ENCODE measurements at places on chromosomes 7 and 10.

DNA sequence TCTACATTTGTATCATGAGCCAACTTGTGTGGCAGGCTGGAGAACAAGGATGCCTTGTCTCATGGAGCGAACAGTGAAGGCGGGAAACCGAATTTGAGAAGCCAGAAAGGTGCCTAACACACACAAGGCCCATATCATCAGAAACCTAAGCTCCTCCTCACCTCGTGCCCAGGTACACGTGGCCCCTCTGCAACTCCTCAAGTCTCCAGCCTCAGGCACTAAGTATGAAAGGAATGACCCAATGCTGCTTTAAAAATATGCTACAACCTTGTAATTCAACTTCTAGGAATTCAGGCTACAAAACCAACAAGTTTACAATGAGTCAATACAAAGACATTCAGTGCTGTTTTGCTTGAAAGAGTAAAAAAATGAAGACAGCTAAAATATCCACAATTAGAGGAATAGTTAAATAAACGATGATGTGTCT, 95.7 kb downstream of the CDK6 start:
- no peak for DNase-seq

DNA sequence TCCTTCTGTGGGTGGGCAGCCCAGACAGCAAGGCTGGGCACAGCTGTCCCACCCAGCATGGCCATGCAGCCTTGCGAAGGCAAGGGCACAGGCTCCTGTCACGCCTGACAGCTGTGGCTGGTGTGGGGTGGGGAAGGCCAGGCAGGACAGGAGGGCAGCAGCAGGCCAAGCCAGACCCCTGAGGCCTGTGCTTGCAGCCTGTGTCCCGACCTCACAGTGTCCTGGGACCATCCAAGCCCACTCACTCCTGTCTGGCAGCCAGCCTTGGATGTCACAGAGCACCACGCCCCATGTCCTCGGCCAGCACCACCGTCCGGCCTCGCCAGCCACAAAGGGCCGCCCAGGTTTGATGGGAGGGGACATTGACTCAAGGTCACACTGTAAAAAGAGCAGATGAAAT, 85.5 kb upstream of the LRRC4 start:
- no peak for DNase-seq

DNA sequence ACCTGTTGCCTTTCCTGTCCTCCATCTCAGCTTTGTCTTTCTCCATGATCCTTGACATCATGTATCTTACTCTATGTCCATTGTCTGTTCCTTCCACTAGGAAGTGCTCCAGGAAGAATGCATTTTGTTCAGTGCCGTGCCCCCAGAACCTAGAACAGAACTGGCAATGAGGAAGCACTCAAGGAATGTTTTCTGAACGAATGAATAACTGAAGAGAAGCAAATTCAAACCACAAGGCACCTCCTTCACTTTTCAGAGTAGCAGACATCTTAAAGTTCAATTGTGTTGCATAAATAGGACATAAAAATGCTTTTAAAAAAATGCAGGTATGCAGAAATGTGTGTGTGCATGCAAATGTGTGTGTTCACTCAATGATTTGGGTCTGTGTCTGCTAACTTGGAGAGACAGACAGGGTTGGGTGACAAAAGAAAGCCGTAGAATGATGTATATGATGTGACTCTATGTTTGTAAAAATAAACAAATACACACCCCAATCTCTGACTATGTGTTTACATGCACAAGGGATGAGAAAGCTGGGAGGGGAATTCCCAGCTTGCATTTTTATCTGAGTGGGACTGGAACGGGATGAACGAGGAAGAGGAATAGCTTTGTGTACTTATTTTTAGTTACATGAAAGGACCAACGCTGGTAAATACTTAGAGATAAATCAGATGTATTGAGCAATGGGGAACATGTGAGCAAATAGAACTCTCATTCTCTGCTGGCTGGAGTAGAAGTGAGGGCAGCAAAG, 237.7 kb downstream of the FANK1 start:
- no peak for DNase-seq

DNA sequence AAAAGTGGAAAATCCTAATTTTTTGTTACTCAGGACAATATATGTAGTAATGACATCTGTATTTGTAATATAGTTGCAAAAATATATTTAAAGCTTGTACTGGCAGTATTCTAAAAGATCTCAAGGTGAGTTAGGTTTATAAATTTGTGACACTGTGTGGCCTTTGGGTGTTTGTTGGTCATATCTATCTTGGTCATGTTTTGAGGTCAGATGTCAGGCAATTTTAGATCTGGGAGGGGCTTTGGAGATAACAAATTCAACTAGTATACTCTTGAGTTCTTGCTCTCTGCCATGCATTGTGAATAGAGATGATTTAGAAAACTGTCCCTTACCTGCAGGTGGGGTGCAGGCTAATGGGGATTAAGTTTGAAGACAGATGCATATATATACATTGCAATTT, 3.1 kb downstream of the TBC1D12 start:
- no peak for DNase-seq

- no peak for DNase-seq
Observed at GRCh38 chr7:1164436-1164835, 4.4 kb upstream of the ZFAND2A start.

DNA sequence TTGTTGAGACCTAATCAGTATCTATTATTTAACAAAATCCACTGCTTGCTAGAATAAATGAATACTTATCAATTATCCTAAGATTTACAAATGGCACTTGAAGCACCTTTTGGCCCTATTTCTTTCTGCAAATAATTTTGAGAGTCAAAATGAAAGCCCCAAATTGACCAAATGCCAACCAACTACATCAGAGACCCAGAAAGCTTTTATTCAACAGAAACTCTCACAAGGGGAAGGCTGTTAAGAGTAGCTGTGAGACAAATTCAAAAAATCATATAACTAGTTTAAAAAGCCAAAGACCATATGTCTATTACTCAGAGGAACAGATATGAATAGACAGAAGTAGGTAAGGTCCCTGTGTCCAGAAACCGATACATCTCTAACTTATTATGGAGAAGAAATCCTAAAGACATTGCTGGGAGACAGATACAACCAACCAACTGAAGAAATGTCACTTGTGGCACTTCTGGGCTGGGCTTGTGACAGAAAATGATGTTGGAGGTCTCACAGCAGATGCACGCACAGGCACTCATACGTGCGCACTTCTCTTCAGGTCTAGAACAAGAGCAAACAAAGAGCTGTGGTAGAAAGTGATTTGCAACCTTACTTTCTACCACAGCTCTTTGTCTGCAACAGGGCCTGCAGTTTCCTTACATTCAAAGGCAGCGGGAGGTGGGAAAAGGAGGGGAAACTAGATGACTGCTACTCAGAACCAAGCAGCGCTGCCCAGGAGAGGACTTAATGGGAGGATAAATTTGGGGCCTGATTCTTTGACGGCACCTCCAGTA, 58.6 kb upstream of the KCNIP2 start:
- no peak for DNase-seq

DNA sequence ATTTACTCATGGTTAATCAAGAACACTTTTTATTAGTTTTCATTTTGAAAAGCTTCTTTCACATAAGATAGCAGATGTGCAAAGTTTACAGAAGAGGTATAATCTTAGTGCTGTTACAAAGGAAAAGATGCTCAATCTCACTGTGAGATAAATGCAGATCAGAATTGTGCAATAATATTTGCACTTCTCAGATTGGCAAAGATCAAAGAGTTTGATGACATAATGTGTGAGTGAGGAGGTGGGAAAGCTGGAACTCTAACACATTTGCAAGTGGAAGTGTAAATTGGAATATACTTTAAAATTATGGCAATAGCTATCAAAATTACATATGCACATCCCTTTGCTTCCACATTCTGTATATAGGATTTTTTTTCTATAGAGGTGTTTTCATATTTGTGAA, 21.5 kb upstream of the STN1 start:
- no peak for DNase-seq

DNA sequence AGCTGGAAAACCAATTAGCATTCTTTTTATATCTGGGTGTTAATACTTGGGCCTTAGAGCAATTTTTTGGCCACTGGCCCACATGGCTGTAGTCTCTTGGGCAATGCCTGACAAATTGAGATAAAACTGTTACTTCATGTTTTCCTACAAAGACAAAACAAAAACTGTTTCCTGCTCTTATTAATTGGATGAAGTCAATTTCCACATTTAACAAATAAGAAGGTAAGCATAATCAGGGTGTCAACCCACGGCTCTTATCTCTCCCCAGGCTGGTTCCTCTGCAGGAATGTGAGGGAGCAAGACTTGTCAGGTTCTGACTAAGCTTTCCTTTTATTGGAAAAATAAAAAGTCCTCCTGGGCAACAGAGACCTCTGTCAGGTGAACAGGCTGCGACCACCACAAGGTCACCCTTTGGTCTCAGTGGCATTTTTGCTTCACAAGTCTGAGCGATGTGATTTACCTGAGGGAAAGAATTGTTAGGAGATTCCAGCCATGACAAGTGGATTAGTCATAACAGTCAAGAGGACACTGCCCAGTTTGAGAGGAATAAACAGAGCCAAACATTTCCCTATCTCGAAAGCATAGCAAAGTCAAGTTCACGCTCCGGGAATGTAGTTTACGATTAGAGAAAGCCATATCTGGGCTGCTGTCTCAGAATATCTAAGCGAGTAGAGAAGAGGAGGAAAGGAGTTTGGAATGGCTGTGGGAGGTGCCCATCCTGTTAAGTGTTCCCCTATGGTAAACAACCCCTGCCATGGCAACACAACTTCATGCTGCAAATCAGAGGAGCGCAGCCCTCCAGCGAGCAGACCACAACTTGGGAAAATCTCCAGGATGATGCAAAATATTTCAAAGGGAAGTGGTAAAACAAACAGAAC, 144.4 kb downstream of the TES start:
- DNase-seq, result no peak

DNA sequence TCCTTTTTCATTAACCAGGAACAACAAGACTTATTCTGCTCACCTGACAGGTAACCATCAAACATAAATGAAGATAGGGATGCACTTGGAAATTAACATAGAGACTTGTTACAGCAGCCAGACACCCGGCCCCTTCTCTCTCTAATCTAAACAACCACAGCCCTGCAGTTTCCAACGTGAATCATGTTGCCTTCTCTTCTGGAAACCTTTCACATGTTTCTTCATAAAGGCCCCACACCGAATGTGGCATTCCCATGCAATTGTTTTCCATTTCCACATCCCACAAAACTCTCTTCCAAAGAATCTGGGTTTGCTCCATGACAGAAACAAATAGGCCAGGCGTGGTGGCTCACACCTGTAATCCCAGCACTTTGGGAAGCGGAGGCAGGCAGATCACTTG, 15.0 kb upstream of the WDR86 start:
- DNase-seq, result no peak

GRCh38 chr10:75140246-75140645, 28.8 kb downstream of the SAMD8 start:
- no peak for DNase-seq

DNA sequence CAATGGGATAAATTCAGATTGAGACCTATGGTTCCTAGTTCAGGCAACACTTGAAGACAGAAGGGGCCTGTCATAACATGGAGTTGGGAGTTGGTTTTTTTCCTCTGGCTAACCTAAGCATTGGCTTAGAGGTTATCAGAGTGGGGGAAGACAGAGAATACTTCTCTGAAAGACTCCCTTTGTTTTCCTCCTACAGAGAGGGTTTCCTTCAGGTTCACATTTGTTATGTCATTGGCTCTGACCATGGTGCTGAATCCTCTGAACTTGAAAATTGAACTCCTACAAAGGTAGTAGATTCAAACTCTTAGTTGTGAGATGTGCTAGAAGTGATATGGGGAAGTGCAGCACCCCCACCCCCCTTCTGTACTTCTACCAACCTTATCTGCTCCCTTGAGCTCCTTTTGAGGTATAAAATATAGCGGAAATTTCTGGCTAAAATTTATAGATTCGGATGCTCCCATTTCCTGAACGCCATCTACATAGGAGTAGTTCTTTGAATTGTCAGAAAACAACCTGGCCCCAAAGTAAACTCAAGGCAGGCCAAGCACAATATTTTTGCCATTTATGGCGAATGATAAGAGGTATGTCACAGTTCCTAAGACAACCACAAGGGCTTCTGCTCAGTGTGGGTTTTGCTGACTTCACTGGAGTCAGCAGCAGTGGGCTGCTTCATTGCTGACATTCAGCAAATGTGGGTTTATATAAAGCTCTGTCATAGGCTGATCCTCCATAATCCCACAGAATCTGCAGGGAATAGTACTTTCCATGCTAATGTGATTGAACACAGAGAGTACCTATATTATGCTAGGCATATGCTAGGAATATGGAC, 131.6 kb upstream of the KLF14 start:
- DNase-seq, result no peak

DNA sequence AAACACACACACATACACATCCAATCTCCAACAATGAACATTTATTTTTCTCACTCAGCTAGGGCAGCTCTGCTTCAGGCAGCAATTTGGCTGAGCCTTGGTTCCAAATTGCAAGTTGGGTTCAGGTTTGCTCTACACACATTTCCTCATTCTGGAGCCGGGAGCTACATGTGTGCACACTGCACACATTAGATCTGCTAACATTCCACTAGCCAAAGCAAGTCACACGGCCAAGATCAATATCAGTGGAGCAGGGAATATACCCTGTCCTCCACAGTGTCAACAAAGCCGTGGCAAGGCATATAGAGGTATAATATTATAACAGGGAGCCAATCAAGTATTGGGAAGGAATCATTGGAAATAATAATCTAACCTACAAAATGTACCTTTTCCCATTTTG, 57.5 kb upstream of the PPP1R3C start:
- DNase-seq, result no peak

Data from effector CD4-positive, alpha-beta T cell (primary cell).